ENCODE measurements at places on chromosomes 4 and X.

DNA sequence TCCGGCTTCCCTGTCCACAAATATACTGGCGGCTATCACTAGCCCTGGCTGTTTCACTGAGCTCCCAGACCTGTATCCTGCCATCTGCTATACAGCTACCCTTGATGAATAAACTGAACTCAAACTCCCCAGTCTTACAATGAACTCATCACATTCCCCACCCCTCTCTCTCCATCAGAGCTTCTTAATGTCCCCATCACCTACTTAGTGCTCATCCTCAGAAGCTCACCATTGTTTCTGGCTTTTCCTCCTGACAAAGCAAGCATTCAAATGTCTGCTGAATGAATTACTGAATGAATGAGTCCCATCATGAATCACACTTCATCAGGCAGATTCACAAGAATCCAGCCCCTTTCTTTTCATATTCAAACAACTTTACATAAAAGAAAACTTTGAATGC is 5.7 kb upstream of the DGAT2L6 start:
- no peak for DNase-seq

DNA sequence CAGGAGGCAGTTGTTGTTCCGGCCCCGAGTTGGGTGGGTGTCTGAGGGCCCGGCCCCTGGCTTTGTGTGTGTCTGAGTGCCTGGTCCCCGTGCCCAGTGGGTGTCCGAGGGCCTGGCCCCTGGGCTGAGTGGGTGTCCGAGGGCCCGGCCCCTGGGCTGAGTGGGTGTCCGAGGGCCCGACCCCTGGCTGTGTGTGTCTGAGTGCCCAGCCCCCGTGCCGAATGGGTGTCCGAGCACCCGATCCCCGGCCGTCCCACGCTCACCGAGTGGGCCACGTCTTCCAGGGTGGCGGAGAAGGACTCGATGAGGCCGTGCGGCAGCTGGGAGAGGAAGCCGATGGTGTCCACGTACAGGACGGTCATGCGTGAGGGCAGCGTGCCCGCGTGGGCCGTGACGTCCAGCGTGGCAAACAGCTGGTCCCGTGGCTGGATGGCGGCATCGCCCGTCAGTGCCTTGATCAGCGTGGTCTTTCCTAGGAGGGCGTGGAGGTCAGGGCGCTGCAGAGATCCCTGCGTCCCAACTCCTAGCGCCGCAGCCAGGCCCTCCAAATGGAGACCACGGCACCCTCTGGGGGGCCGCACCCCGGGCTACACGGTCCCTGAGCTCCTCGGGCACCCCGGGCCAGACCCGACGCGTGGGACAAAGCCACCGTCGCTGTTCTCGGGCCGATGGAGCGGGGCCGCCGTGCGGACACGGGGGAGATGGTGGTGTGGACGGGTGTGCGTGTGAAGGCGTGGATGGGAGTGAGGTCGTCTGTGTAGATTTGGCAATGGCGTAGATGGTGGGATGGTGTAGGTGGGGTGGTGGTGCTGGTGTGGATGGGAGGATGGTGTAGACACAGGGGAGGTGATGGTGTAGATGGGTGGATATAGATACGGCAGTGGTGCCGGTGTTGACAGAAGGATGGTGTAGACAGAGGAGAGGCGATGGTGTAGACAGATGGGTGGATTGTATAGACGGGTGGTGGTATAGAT is 7.2 kb downstream of the GTPBP6 start:
- DNase-seq = no peak

- DNase-seq = no peak
Measured at GRCh38 chrX:67636532-67636931, 92.7 kb downstream of the AR start.

DNA sequence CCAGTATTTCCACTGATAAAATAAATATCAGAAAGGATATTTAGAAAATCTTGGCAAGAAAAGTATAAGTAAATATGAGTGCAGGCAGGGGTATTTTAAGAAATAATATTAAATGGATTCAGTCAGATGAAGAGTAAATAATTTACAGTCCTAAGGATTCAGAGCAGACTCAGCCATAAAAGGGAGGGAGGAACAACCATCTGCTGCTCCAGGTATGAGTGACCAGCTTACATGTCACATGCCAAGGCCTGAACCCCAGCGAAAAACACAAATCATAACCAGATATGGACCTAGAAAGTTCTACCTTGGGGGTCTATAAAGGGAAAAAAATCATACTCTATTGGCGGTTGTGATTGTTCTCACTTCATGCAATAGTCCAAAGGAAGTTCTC is 166.8 kb downstream of the COL4A6 start:
- DNase-seq = no peak

DNA sequence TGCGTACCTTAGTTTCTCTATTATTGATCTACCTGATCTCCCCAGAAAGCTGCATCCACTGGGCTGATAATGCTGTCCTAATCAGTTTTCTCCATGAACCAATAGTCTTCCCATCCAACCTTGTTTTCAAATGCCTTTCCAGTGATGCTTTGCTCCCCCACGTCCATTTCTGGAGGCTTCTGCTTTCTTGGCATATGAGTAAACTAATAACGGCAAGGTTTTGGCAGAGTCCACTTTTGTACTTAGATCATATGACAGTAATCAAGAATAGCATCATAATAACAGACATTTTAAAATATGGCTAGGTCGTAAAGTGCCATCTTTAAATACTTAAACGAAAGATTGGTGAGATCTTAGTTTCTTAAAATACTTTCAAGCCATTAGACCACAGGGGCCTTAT is 38.4 kb upstream of the FAM9B start:
- DNase-seq = no peak

- DNase-seq = no peak
Measured at GRCh38 chr4:115234405-115235093, 121.1 kb upstream of the NDST4 start.

- no peak for DNase-seq
Measured at GRCh38 chr4:140150636-140150885, 3.4 kb downstream of the MAML3 start.

DNA sequence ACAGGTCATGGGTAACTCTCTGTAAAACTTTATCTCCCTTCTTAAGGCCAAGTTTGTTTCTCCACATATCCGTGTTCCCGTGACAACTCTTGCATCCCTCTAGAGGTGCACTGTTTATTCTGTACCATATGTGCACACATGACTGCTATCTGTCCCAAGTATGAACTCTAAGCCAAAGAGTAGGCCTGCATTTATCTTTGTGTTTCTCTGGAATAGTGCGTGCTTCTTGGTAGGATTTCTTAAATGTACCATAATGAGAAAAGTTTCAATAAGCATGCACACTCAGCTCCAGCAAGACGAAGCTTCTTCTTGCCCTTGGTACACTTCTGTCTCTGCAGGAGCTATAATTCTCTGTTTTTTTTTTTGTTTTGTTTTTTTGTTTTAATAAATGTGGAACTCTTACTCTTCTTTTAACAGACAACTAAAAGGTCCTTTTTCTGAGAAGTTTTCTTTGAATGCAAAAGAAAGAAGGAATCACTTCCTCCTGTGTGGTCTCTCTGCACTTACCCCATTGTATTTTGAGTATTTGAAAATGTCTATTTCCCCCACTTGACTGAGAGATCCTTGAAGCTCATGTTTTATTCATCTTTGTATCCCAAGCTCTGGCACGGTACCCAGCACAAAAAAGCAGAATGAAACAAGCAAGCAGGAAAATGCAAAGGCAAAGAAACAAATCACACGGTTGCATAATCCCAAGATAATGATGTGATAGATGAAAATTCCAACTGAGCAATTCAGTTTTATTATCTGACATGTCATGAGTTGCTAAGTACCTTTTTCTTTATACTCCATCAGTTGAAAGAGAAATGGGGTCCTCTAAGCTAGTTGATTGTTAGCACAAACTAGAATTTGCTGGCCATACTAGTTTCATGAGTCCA is 521.9 kb upstream of the BOD1L1 start:
- no peak for DNase-seq

DNA sequence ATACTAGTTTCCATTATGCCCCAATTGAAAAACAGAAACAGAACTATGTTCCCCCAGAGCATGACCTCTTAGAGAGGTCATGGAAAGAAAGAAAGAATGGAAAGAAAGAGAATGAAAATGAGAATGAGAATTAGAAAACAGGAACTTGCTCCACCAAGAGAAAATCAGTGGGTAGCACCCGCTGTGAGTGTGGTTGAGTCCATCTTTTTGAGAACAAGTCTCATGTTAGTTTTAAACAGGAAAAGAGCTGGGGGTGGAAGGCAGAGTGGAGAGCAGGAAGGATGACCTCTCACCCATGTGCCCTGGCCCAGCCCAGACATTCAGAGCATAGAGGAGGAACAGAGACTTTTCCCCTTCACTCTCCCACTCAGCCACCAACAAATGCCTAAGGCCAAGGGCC is 4.9 kb downstream of the GSX2 start:
- no peak for DNase-seq

- DNase-seq = no peak
Measured at GRCh38 chr4:10403633-10404445, 53.4 kb downstream of the ZNF518B start.

DNA sequence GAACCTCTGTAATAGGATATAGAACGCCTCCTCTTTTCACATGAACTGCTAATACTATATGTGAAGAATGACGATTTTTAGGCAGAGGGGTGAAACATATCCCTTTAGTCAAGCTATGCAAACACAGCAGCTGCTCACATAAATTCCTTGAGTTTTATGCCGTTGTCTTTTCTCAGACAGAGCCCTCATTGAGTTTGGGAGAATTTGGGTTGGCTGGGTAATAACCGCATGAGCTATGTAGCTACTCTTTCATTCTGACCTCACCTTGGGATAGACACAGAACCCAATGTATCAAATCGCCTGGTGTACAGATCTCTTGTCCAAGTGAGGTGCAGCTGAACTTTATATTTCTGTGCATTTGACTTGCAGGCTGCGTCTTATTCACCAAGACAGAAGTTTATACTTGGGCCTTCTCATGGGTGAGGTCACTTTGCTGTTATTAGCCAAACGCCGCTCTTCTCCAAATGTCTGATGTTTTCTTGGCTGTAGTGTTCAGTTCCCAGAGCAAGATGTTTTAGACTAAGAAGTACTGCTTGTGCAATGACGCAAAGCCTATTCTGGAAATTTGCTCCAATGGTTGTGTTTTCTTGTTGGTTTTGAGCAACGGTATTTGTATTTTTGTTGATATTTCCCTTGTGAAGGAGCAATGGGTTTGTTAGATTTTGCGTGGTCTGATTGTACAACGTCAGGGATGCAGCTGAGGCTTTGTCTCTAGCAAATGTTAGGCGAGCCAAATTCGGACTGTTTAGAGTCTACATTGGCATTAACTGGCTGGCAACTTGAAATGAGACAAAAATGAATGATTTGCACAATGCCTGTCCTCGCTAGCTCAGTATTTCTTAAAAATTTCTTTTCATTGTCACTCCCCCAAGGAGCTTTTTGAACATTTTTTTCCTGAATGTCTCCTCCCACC is 11.2 kb upstream of the SPARCL1 start:
- DNase-seq = no peak

- no peak for DNase-seq
Measured at GRCh38 chr4:137957806-137958205, 284.3 kb downstream of the SLC7A11 start.

DNA sequence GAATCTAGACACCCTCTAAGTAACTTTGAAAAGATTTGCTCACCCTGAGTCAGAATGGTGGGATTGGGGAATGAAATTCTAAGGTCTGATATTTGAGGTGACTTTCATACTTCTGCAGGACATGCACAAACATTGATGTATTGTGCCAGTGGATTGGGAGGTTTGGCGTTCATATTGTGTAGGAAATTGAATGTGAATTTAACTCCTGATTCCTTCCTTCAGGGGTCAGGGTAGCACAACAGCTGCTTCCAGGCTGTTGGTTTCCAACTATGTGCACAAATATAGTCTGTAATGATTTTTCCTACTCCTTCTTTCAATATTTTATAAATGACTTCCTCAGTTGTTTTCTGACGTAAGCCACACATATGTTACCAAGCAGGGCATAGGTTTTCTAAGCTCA is 3.1 kb downstream of the IL1RAPL1 start:
- DNase-seq = no peak

- no peak for DNase-seq
Measured at GRCh38 chrX:96861218-96861617, 22.5 kb upstream of the RPA4 start.

DNA sequence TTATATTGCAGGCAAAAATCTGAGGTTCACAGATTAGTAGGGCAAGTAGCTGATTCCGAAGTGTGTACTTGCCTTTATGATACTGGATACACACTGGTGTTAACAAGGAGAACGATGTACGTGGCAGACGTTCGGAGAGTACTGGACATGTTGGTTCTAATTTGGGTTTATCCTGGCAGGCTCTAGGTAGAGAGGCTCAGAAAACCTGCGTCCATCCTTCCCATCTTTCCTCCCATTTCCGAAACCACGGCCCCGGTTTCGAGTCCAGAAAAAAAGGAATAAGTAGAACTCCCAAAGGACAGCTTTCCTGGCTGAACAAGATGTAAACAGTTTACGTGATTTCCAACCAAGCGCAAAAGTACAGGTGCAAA is 351 bp upstream of the SLC30A9 start:
- DNase-seq = no peak

GRCh38 chr4:38582889-38583470 is 81.0 kb upstream of the KLF3 start:
- DNase-seq = no peak

GRCh38 chr4:8778291-8778690 is 93.3 kb downstream of the HMX1 start:
- DNase-seq = no peak

GRCh38 chr4:169383724-169384123 is 113.0 kb upstream of the SH3RF1 start:
- no peak for DNase-seq

GRCh38 chr4:35734381-35735098 is 509.8 kb downstream of the ARAP2 start:
- DNase-seq = no peak

GRCh38 chr4:48742412-48742811 is 37.7 kb downstream of the FRYL start:
- DNase-seq = no peak

- DNase-seq = no peak
Measured at GRCh38 chr4:26807330-26807729, 53.3 kb upstream of the STIM2 start.

DNA sequence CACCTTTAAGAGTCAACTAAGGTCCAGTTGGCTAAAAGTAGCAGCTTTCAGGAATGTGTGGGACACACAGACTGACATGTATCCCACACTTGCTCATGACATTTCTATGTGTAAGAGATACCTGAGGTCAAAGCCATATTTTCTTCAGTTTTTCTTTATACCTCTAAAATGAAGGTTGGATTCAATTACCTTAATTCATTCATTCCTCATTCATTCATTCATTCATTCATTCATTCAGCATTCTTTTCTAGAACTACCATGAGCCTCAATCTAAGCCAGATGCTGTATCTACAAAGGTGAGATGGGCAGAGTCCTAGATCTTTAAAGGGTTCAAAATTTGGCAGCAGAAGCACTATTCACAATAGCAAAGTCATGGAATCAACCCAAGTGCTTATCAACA is 139.7 kb upstream of the MAP3K15 start:
- DNase-seq = no peak

DNA sequence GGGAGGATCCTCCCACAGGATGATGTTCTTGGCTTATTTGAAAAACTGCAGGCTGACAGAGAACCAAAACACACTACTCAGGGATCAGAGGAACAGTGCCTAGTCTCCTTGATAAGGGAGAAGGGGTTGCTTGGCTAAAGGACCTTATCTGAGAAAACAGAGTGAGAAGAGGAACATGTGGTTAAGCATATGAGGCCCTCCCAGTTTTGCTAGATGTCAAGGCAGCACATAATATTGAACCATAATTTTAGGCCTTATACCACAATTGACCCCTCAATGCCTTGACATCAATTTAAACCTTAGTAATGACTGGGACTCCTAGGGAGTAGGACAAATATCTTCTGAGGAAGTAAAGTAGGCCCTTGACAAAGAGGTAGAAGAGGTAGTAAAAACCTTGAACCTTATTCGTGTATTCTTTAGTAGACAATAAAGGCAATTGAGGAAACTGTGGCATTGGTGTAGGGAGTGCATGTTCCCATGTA is 79.3 kb downstream of the TEX13C start:
- no peak for DNase-seq
